Adipocyte (in vitro differentiated cells): ENCODE measurements at places on chromosomes 13 and 19.

GRCh38 chr19:38387550-38388348, at the start of gene GGN:
GGN (minus strand) TSS chr19:38388034; CDS start chr19:38387261, 773 bp downstream.
- peak; percentile 96 for DNase-seq

DNA sequence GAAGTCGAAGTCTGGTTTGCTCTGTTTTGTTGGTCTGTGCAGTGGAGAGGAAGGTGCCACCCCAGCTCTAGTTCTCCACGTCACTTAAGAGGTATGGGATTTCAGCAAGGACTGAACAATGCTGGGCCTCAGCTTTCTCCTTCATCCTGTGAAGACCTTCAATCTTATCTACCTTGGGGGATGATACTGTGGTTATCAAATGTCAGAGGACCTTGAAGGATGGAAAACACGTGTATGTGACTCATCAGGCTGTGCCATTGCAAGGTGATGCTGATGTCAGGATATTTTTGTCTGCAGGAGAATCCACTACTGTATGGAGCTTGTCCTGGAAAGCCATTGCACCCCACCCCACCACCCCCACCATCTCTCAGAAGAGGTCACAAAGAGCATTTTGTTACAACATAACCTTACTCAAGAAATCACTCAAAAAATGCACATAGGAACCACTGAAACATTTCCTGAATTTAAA, 81.4 kb upstream of the UQCRFS1 start:
- no peak for DNase-seq

GRCh38 chr19:5436106-5436947, 18.9 kb upstream of the ZNRF4 start:
- DNase-seq: peak; percentile 69

DNA sequence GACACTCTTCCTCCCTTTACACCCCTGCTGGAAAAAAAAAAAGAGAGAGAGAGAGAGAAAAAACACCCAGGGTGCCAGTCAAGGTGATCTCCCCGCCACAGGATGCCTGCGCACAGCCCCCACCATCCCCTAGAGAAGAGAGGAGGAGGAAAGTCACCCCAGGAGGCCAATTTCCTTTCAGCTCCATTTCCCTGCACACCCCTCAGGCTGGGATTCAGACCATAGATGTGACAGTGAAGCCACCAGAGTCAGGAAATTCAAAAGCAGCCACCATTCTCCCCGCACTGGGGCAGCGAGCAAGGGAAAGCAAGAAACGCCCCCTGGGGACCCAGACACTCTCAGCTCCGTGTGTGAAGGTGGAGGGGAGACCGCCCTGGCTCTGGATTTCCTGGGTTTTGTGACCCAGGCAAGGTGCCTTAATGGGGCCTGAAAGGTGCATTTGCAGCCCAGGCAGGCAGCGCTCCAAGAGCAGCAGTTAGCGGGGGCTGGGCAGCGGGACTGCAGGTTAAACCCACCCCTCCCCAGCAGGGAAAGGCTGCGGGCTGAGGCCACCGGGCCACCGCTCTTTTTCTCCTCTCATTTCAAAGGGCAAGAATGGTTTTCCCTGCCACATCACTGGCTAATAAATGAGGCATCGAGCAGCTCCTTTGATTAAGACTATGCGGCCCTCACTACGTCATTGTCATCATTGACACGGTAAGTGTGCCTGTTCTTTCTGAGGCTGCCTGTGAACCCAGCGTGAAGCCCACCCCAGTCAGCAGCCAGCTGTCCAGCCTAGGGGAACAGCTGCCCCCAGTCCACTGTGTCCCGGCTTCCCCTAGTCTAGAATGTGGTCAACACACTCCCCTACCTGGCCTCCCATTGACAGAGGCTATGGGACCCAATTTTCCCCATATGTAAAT, 83.8 kb upstream of the TM9SF2 start:
- no peak for DNase-seq

DNA sequence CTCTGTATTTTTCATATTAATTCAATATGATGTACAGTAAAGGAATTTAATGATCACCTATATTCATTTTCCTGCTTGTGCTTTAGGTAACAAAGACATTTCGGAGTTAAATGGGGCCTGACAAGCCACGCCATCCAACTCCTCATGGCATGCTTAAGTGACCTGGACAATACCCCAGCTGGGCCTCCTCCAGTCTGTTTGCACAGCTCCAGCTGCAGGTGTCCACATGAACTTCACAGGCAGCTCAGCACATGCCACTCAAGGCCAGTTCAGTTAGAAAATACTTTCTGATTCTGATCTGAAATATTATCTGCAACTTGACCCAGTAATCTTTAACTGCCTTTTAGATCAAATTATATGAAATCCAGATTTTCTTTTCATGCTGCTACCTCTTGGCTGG, 89.6 kb upstream of the SLC15A1 start:
- DNase-seq: no peak

- no peak for DNase-seq
These were observed 14.0 kb upstream of the PHF11 start for GRCh38 chr13:49481788-49482187.

DNA sequence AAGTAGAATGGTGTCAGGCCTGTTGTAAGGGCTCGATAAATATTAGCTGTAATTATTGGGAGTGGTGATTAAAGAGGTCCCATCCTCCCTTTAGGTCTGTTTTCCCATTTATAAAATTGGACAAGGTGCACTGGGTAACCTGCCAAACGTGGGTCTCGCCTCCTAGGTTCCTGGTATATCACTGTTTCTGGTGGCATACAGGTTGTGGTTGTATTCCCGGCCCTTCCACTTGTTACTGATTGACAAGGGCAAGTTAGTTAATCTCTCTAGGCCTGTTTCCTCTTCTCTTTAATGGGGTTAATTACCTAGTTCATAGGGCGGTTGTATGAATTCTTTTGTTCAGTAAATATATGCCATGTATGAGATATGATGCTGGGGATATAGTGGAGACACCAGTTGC, 1.5 kb downstream of the PPP2R1A start:
- DNase-seq: no peak

DNA sequence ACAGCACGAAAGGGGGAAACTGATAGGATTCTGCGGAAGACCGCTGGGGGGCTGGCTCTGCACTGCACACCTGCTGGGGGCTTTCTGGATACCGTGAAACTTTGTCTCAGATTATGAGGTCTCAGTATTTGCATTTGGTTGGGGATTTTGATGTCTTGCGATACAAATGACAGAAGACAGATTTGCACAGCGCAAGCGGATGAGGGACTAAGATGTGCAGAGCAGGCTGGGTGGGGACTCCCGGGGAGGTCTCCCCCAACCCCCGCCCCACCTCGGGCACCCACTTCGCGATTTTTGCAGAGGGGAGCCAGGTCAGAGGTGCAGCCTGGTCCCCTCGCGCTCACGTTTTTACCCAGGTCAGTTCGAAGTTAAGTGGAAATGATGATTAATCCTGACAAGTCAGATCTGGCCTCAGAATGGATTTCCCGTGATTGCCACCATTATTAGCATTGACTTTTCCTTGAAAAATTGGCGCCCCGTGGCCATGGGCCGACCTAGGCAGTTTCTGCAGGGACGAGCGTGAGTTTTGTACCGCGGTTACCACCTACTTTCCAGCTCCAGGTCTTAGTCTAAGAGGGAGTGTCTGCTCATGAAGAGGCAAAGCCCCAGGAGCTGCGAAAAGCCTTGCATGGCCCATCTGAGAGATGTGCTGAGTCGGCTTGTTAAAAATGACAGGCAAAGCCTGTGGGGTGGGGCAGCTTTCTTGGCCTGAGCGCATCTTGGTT, 1.3 kb upstream of the GJB2 start:
- DNase-seq: no peak

GRCh38 chr13:101712026-101712348, 259.5 kb downstream of the ITGBL1 start:
- DNase-seq: no peak

GRCh38 chr13:99973163-99973807, 1.7 kb upstream of the ZIC5 start:
- no peak for DNase-seq

- peak; percentile 64 for DNase-seq
These were observed 72.2 kb downstream of the KCTD15 start for GRCh38 chr19:33868788-33869412.

DNA sequence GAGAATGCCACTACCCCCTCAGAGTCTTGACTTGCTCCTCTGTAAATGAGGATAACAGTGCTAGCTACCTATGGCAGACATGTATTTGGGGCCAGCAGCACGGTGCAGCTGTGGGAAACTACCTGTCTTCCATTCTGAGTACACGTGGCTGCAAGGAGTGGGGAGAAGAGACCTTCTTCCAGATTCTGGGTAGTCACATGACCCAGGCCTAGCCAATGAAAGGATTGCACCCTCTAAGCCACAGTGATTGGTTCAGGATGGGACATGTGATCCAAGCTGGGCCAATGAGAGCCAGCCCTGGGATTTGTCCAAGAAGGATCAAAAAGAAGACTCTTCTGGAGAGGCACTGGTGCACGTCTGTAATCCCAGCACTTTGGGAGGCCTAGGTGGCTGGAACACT, 5.5 kb downstream of the ZNRF4 start:
- no peak for DNase-seq

DNA sequence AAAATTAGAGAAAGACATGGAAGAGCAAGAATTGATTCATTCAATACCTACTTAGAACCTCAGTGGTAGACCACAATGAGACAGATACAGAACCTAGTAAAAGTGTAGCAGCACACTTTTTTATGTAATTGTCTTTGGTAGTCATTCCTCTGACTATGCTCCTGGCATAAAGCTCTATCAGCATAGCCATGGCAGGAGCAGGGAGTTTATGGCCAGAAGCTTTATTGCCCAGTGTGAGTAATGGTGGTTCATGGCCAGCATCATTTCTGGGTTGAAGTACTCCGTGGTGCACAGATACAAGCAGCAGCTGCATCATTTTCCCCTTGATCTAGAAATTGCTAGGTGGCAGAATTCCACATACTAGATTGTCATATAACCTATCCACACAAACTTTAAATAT, 352.6 kb downstream of the TBC1D4 start:
- no peak for DNase-seq

DNA sequence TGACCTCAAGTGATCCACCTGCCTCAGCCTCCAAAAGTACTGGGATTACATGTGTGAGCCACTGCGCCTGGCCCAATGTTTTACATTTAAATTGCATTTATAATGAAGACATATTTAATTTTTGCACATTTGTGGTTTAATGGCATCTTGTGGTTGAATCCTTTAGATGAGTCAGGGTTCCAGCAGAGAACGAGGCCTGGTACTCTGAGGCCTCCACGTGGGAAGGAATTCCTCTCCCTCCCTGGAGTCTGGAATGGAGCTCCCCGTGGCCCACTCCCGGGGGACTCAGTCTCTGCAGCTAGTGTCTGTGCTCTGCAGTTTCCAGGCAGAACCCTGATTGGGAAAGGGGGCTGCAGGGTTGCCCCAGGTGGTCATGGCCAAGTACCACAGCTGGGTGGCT, 24.2 kb downstream of the ZFR2 start:
- peak; percentile 80 for DNase-seq

- no peak for DNase-seq
These were observed 52.0 kb downstream of the KLF5 start for GRCh38 chr13:73110814-73111213.

- DNase-seq: no peak
These were observed 22.3 kb upstream of the TNFSF11 start for GRCh38 chr13:42551611-42552010.

DNA sequence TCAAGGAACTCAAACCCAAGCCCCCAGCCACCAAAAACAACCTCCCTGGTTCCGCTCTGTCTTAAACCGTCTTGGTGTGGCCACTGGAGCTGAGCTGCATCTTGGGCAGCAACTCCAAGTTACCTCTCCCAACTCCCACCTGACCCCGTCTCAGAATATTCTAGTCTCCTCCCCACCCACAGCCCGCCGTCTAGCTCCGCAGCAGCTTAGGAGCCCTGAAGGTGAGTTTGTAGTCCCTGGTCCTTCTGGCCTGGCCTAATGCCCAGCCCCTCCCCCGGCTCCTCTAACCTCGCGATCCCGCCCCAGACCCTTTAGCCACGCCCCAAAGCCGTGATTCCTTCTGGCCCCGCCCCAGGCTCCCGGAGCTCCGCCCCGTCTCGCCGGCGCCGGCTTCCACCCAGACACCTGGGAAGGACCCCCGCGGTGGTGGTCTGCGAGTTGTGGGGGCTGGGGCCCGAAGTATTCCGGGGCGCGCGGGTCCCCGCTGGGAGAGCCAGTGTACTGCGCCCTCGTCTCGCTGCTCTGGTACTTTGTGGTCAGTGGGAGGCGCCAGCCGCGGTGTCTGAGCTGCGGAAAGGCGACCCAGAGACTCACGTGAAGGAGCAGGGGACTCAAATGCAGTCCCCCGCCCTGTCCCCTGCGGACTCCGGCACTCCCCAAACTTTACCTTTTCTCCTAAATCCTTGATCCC, 2.5 kb upstream of the LHB start:
- DNase-seq: peak; percentile 72

GRCh38 chr19:16571283-16571682, 932 bp downstream of the SLC35E1 start:
- peak; percentile 33 for DNase-seq

GRCh38 chr13:48615049-48615448, 38.7 kb upstream of the CYSLTR2 start:
- no peak for DNase-seq

GRCh38 chr13:93963266-93964145, 516.0 kb downstream of the DCT start:
- peak; percentile 61 for DNase-seq

GRCh38 chr13:56988543-56988942, 152.2 kb upstream of the PRR20A start:
- no peak for DNase-seq

DNA sequence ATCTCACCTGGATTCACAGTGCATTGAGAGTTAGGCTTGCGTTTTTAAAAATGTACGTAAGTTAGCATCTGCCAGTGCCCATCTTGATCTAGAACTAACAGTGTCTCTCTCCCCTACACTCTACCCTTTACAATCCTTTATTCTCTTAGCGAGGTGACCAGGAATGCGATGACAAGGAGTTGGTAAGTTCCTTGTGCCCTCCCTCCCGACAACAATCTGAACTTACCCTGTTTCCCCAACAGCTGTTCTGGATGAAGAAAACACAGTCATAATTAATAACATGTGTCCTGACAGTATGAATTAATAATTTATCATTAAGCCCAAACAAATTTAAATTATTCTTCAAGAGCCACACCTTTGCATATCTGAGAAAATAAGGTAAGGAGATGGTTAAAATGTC, 6.3 kb downstream of the TSHZ3 start:
- DNase-seq: no peak

DNA sequence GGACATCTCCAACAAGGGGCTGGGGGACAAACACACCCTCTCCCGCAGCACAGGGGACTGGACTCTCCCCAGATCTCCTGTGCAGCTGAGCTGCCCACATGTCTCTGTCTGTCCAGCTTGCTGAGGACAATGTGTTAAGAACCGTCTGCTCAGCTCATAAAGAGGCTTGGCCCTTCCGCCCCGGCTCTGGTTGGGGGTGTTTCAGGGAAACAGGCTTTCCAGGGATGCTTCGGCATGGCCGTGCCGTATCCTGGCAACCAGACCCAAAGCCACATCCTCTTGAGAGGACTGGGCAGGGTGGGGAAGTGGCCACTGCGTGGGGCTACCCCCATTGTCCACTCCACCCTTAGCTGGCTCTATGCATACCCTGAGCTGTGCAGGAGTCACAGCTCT, 41.1 kb upstream of the CHST8 start:
- DNase-seq: no peak

DNA sequence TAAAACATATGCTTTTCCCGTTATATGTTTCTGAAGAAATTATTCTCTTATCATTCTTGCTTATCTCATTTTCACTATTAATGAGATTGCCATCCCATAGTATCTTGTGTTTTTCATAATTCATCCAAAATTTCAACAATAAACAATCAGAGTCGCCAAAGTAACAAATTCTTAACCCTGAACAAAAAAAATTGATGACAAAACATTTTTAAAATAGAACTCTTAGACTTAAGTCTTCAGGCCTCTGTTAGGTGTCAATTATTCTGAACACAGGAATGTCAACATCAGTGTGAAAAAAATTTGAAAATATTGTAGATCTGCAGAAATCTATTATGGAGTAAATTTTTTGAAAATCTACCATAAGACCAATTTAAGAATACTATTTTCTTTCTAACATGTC, 37.4 kb downstream of the NEK5 start:
- no peak for DNase-seq
